ENCODE measurements at places on chromosomes 3 and 15.

- DNase-seq, result no peak
Observed at GRCh38 chr3:13152826-13153710, 79.8 kb upstream of the IQSEC1 start.

- DNase-seq, result no peak
Observed at GRCh38 chr15:27668471-27669220, 430.5 kb downstream of the OCA2 start.

- DNase-seq, result no peak
Observed at GRCh38 chr3:135581806-135582205, 383.7 kb upstream of the PPP2R3A start.

- no peak for DNase-seq
Observed at GRCh38 chr3:132022914-132023313, 11.9 kb downstream of the CPNE4 start.

DNA sequence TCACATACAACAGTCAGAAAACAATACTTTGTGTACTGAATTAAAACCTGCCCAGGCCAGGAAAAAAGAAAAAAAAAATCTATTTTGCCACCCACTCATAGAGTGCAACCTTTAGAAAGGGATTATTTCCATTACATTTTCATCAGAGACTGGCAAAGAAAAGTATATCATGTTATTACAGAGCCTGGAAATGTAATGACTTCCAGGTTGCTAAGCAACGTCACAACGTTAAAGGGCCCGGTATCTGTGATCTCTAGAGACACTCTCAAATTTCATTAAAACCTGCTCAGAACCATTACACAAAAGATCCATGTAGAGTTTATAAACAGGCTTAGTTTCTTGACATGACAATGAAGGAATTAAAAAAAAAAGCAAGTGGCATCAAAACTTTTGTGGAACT lies 170.5 kb downstream of the CTNNB1 start:
- DNase-seq, result no peak

GRCh38 chr15:82540055-82540983 lies at the start of gene RPS17:
RPS17 (minus strand) TSS chr15:82540457; CDS start chr15:82540428, 29 bp downstream.
- DNase-seq, result no peak

- DNase-seq, result no peak
Observed at GRCh38 chr3:116020495-116020894, 397.2 kb downstream of the GAP43 start.

GRCh38 chr15:48090115-48090514 lies 30.7 kb upstream of the SLC24A5 start:
- DNase-seq, result no peak

DNA sequence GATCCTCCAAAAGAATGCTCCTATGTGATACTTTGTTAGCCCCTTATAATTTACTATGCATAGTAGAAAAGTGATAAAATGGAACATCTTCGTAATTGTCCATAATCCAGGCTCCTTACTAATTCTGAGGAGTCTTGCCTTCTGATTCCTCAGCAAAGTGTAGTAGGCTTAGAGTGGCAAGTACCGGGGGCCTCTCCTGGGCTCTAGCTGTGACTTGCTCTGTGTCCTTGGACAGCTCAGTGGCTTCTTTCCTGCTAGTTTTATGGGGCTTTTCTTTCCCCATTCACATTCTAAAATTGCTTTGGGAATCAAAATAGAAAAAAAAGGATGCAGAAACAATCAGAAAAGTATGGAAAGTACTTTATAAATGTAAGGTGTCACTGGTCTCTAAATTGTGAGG lies 211.0 kb downstream of the RORA start:
- DNase-seq, result no peak

- DNase-seq, result no peak
Observed at GRCh38 chr3:71111784-71112440, 471.6 kb downstream of the FOXP1 start.

DNA sequence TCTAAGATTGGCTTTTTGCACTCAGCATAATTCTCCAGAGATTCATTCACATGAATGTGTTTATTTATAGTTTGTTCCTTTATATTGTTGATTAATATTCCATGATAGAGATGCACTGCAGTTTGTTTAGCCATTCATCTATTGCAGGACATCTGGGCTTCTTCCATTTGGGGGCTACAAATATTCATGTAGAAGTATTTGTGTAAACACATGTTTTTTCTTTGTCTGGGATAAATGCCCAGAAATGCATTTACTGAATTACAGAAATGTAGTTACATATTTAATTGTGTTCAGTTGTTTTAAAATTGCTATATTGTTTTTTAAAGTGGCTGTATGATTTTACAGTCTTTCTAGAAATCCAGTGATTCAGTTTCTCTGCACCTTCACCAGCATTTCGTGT lies 635.0 kb downstream of the ZIC1 start:
- no peak for DNase-seq

DNA sequence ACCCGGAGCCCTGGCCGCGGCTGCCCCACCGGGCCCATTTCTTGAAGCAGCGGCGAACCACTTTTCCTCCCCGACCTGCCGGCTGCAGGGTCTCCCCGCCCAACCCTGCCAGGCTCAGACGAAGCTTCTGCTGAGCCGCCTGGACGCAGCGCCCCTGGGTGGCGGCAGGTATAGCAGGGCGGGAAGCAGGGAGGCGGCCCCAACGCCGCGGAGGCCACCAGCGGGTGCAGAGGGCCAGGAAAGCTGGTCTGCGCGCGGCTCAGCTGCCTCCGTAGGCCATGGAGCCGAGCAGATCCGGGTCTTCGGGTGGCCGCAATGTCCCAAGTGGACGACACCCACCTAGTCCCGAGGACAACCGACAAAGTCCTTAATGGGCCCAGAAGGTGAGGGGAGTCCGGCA lies 21.9 kb upstream of the SRPRB start:
- DNase-seq, result no peak

- no peak for DNase-seq
Observed at GRCh38 chr15:44327578-44327977, 39.1 kb downstream of the GOLM2 start.

GRCh38 chr3:9008550-9009255 lies 45.4 kb upstream of the RAD18 start:
- no peak for DNase-seq

GRCh38 chr3:40691452-40691861 lies 166.7 kb downstream of the ZNF621 start:
- no peak for DNase-seq

DNA sequence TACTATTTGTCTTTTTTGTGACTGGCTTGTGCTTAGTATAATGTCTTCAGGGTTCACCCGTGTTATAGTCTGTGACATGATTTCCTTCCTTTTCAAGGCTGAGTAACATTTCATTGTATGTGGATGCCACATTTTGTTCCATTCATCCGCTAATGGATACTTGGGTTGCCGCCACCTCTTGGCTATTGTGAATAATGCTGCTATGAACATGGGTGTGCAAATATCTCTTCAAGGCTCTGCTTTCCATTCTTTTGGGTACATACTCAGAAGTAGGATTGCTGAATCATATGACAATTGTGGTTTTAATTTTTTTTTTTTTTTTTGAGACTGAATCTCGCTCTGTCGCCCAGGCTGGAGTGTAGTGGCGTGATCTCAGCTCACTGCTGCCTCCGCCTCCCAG lies 15.4 kb downstream of the CRTC3 start:
- DNase-seq, result no peak

- DNase-seq, result no peak
Observed at GRCh38 chr15:31396881-31397560, 70.4 kb downstream of the KLF13 start.

DNA sequence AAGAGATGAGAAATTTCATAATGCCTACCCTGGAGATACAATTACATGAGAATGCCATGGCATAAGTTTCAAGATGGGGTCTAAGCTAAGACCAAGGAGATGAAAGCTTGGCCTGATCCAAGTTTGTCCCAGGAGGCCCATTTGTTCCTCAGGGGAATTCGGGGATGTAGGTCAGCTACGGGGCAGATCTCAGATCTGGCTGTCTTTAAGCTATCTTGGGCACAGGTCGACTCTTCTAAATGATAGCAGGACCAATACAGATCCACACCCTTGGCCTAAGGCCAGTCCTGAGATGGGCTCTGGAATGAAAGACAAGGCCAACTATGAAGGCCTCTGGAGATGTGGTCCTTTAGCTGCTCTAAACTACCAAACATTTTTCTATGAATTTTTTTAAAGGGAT lies 16.6 kb downstream of the ABI3BP start:
- no peak for DNase-seq

DNA sequence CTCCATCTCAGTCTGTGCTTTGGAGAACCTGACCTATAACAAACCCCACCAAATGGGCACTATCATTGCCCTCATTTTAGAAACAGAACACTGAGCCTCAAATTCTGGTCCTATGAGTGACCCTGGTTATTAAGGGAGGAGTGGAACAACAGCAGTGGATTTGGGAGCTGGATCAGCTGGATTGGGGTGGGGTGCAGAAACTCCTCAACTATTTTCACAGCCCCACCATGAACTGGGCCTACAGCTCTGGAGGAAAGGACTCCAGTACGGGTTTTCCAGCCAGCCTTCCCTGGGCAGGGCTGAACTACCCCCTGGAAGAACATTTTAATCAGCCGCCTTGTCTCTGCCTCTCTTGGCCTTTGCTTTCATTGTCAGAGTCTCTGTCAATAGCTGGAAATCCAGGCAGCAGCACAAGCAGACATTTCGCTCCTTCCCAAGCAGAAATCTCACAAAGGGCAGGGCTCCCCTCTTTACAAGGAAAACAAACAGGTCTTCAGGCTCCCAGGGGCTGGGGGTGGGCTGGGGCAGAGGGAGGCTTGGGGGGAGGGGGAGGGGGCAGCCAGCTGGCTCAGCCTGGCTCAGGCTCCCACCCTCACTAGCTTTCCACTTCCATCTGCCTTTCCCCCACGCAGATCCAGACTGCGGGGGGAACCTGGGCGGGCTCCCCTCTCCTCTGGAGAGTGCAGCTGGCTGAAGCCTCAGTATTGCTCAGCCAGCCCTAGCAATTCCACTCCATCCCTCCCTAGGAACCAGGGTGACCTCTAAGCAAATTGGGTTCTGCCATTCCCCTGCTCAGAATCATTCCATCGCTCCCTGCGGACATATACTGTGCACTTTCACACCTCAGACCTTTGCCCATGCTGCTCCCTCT lies 13.7 kb upstream of the TLE3 start:
- DNase-seq, result peak; percentile 36

DNA sequence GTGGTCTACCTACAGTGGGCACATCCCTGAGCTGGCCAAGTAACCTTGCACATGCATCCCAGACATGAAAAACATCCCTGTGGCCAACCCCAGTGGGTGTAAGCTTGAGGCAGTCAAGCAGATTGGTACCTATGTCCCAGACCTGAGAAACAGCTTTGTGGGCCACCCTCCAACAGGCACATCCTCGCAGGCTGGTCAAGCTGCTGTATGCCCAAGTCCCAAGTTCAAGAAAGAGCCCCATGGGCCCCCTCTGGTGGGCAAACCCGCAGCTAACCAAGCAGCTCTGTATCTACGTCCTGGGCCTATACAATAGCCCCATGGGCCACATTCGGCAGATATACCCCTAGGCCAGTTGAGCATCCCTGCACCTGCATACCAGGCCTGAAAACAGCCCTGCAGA lies 186.3 kb upstream of the GPR149 start:
- DNase-seq, result no peak

DNA sequence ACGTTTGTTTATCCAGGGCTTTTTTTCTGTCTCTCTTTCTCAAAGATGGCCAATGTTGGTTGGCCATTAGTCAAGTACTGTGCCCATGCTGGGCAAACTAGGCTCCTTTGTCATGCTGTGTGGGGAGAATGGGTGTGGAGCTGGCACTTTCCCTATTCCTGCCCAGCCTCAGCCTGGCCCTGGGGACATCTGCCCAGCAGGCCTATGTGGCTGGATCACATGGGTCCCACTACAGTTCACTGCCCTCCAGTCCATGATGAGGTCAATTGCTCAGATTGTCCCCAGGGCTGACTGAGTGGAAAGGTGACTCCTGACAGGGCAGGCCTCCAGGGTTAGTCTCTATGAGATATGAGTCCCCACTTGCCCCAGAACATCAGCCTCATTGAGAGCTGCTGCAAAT lies 54.4 kb upstream of the HERC1 start:
- DNase-seq, result no peak

GRCh38 chr3:147380387-147380951 lies 25.9 kb downstream of the ZIC4 start:
- DNase-seq, result no peak

DNA sequence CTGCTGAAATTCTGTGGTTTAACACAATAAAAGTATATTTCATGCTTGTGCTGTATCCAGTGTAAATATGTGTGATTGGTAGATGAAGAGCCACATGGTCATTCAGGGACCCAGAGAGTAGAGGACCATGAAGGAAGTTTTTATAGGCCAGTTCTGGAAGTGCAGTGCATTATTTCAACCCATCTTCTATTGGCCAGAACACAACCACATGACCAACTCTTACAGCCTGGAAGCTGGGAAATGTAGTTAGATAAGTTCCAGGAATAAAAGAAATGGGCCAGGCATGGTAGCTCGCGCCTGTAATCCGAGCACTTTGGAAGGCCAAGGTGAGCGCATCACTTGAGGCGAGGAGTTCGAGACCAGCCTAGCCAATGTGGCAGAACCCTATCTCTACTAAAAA lies 21.4 kb upstream of the PRTG start:
- no peak for DNase-seq

Measured in KG1 (cell line).